ENCODE measurements at places on chromosomes 6 and 20. TPM values are rescaled to one million over a fixed set of nuclear protein-coding genes. Genes with fewer than 3 reads are reported as not detected.

- no peak for DNase-seq
These were observed 6.0 kb upstream of the SMIM28 start for GRCh38 chr6:138371720-138372119.

- no peak for DNase-seq
These were observed 560.5 kb downstream of the PKHD1 start for GRCh38 chr6:51526922-51527321.

- DNase-seq, result no peak
These were observed 225.8 kb upstream of the SOX4 start for GRCh38 chr6:21367649-21368154.

DNA sequence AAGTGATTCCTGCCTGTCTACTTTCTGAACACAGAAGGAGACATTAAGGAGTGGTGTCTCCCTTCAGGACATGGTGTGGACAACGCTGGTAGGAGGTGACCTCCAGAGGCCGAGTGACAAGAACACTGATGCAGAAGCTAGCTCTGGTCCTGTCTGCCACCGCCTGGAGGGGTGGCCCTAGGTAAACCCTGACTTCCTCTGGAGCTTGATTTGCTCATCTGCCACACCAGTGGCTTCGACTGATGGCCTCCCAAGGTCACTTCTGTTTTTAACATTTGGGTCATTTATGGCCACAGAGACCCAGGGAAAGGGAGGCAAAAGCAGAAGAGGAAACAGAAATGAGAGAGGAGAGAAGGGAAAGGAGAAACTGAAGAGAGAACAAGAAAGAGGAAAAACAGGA lies 49.4 kb upstream of the SLC22A23 start:
- DNase-seq, result no peak

- DNase-seq, result peak; percentile 56
These were observed 92.8 kb downstream of the ATRN start for GRCh38 chr20:3563548-3564177.

DNA sequence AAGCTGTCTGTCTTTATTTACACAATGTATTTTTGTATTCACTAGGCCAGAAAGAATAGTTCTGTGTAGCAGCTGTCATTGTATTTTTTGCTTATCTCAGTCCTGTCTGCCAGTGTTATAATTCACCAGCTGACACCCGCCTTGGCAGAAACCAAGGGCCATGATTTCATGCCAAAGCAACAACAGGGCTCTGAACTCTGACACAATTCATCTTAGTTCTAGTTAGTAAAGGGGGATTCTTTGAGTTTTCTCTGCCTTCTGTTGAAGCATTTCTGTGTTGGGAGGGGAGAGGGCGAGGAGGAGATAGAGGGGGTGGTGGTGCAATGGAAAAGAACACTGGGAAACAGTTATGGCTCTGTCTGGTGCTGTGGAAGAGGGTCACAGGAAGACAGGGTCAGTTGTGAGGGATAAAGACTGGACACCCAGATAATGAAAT lies 684.6 kb upstream of the MARCKS start:
- peak; percentile 63 for DNase-seq

GRCh38 chr20:16505894-16506293 lies 67.4 kb downstream of the KIF16B start:
- DNase-seq, result no peak

DNA sequence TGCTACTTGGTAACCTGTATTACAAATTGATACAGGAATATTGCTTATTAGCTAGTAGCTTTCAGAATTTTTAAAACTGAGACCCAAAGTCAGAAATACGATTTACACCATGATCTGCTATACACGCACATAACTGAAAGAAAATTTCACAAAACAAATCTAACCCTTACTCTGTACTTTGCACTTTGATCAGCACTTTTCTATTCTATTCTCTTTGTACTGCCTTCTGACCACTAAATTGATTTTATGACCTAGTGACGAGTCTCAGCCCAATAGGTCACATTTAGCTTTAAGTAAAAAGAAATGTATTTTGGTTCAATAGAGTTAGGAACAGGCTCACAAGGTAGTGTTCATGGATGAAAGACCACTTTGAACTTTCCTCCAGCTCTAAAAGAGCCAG lies 252.5 kb downstream of the TBX18 start:
- no peak for DNase-seq

- no peak for DNase-seq
These were observed 104.6 kb downstream of the EPB41L2 start for GRCh38 chr6:130958468-130958867.

DNA sequence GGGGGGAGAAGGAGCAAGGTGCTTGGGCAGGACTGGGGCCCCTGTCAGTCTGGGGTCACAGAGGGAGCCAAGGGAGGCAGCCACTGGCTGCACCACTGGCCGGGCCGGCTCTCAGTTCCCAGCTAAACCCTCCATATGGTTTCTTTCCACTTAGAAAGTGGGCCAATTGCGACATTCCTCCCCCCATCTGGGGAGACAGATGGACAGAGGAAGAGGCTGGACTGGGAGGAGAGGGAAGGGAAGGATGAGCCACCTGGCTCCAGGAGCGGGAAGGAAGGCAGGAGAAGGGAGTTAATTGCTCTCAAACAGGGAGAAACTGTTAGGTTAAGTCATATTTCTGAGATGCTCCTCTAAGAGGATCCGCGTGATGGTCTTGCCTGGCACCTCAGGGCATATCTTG lies 82.2 kb downstream of the GRM4 start:
- no peak for DNase-seq

GRCh38 chr6:110622912-110623578 lies 146.6 kb upstream of the SLC22A16 start:
- DNase-seq, result no peak

- no peak for DNase-seq
These were observed 483.6 kb upstream of the NOX3 start for GRCh38 chr6:155939253-155939652.

- DNase-seq, result no peak
These were observed 674.6 kb upstream of the MARCKS start for GRCh38 chr6:113182370-113183141.

GRCh38 chr6:157946865-157947532 lies 34.7 kb upstream of the SYNJ2 start:
- DNase-seq, result no peak

- DNase-seq, result no peak
These were observed 269.3 kb downstream of the ARHGAP18 start for GRCh38 chr6:129440691-129441090.

DNA sequence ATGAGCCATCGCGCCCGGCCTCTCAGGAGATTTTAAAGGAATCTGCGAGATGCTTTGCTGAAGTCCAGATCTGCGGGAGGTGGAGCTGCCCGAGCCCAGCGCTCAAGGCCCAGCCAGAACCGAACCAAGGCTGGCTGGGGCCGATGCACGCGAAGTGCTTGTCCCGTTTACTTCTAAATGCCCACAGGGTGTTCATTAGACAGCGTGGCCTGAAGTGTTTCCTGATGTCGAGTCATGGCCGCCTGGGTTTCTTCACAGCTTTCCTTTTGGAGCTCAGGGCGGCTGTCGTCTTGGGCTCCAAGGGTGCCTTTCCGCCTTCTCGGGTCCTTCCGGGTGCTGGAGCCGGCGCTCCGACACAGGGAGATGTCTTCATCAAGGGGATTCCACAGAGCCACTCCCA lies 25.1 kb upstream of the CCR6 start:
- no peak for DNase-seq

DNA sequence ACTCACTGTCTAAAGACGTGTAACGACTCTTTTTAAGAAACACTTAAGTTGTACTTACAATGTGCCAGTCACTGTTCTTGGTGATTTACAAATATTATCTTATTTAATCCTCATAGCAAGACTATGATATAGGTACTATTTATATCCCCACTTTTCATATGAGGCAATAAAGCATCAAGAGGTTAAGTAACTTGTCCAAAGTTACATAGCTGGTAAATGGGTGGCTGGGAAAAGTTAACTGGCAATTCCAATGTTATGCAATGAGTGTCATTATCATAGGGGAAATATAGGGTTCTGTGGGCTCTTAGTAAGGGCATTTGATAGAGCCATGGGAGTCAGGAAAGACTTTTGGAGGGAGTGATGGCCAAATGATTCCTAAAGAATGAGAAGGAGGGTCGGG lies 21.4 kb upstream of the RIPOR2 start:
- no peak for DNase-seq

GRCh38 chr20:38260025-38260377 lies 534 bp downstream of the KIAA1755 start:
- no peak for DNase-seq

- DNase-seq, result peak; percentile 47
These were observed 52.4 kb downstream of the CEBPB start for GRCh38 chr20:50242863-50243609.

DNA sequence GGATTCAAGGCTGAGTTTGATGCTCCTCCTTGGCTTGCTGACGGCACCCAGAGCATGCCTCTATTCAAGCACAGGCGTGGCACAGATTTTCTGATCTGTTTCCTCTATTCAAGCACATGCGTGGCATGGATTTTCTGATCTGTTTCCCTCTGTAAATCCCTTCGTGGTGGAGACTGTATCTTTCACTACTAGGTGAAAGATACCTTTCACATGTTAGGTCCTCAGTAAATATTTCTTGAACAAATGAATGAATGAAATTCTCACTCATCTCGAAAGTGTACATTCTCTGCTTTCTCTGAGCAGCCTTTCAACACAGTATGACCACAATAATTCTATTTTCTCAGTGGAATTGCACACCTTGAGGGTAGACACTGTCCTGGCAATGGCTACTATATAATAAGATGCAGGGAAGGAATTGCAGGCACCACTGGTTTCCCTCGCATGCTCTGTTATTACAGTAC lies 72.6 kb upstream of the F13A1 start:
- no peak for DNase-seq

DNA sequence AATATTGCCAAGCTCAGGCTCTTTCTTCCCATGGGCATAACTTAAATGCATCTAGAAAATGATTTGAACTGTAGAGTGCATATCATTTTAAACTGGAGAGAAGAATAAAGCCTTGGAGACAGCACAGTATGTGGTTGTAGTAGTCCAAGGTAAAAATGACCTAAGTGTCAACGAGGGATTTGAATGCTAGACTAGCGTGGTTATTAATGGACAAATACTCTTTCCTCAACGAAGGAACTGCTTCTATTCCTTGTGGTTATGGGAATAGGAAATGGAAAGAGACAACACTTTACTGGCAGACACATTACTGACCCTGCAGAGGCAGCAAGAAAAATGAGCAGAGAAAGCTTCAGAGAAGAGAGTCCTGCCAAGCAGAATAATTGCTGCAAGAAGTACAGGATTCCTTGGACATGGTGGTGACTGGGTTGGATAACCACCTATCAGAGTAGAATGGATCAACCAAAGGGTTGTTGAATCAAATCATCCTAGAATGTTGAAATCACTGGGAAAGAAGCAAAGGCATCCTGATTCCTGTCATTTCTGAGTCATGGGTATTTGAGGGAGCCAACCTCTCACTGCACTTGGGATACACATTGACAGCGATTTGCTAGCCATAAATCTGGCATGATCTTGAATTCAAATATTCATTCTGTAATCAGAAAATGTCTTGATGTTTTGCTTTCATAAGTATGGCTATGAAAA lies 258.1 kb upstream of the EPHA7 start:
- no peak for DNase-seq

- no peak for DNase-seq
These were observed 48.7 kb downstream of the PDYN start for GRCh38 chr20:1945134-1945618.

DNA sequence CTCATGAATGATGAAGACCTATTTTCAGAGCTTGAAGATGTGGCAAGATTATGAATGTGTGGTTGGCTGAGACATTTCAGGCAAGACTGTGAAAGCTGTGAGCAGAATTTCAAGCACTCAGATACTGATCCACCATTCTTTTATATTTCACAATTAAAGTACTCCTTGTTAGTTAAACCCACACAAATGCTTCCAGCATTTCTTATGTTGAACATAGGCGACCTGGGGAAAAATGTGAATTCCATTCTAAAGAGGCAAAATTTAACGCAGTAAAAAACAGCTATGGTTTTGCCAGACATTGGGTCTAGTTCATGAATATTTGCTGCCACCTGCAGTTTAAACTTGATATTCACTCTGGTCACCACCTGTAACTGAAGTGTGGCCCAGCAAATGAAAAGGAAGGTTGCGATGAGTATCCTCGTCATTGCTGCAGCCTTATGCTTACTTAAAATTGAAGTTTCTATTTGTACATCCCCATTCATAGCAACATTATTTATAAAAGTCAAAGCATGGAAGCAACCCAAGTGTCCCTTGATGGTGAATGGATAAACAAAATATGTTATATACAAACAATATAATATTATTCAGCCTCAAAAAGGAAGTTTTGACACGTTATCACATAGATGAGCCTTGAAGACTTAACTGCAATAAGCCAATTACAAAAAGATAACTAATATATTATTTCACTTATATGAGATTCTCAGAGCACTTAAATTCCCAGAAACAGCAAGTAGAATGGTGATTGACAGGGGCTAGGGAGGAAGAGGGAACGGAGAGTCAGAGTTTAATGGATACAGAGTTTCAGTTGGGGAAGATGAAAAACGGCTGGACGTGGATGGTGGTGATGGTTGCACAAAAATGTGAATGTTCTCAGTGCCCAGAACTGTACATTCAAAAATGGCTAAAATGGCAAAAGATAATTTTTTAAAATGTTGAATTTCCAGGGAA lies 32.4 kb upstream of the FAM184A start:
- DNase-seq, result peak; percentile 69

GRCh38 chr20:47278907-47279348 lies 77.6 kb downstream of the ZMYND8 start:
- DNase-seq, result no peak

DNA sequence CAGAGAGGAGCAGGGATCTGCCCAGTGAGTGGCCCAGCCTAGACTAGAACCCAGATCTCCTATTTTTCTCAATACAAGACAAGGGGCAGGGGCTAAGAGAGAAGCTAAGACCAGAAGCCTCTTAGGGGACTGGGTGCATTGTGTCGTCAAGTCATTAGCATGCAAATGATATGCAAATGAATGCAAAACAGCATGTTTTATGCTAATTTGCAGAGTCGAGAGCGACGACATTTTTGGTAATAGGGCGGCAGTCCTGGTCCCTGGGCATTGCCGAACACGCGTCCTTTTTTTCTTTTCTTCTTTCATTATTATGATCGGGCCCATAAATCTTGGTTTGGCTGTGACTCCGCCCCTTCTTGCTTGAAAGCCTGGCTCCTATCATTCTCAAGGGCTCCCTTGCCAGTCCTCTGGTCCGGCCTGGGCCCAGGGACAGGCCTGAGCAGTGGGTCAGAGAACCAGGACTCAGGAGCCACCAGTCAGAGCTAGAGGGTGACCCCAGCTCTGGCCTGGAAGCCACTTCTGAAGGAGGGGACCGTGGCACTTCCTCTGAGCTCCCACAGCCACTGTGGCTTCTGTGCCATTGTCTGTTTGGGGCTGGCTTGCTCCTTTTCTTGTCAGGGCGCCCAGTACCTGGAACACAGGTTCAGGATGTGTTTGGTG lies 32.0 kb upstream of the SCRT2 start:
- DNase-seq, result no peak

- no peak for DNase-seq
These were observed 148.9 kb downstream of the GRM1 start for GRCh38 chr6:146177785-146178184.

Gene PABPC1L
- polyA plus RNA-seq, result 74.5 TPM

Gene GJA1
- 138 TPM for polyA plus RNA-seq

Gene CLIC1
- polyA plus RNA-seq, result 272 TPM

Gene ERVFRD-1
- 0.05 TPM for polyA plus RNA-seq

Gene CAP2
- 11.3 TPM for polyA plus RNA-seq

Gene GHRH
- not detected for polyA plus RNA-seq

Gene RBPJL
- polyA plus RNA-seq, result not detected

Gene TUBB1
- polyA plus RNA-seq, result 5.5 TPM

Gene TRIM31
- polyA plus RNA-seq, result not detected

All from right lung (tissue), 10 donors.